ENCODE measurements at places on chromosomes 3 and 15.
A peak's percentile ranks its signal among the peaks of the same experiment; 100 is the strongest.

GRCh38 chr3:32831791-32832190 lies 14.0 kb downstream of the TRIM71 start:
- no peak for DNase-seq

- DNase-seq: peak; percentile 60
These were observed 447 bp upstream of the SHQ1 start for GRCh38 chr3:72848703-72849081.

GRCh38 chr3:53716998-53717397 lies 129.2 kb downstream of the CHDH start:
- peak; percentile 47 for DNase-seq

DNA sequence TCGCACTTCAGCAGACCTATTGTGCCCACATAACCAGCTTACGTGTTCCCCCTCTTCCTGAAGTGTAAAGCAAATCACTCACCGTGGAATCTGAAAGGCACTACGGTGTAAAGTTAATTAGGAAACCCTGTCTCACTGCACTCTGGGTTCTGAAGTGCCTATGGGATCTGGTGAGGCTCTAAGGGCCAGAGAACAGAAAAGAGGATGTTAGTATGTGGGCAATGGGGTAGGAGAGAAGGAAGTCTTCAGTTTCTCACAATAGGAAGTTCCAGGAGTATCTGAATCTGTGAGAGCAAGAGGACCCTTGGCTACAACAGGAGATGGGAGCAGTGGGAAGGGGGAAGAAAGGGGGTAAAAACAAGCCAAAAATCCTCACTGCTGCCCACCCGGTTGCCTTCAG lies 71.4 kb downstream of the ITGB5 start:
- DNase-seq: no peak

- DNase-seq: no peak
These were observed 977.3 kb downstream of the TBL1XR1 start for GRCh38 chr3:176219970-176220369.

DNA sequence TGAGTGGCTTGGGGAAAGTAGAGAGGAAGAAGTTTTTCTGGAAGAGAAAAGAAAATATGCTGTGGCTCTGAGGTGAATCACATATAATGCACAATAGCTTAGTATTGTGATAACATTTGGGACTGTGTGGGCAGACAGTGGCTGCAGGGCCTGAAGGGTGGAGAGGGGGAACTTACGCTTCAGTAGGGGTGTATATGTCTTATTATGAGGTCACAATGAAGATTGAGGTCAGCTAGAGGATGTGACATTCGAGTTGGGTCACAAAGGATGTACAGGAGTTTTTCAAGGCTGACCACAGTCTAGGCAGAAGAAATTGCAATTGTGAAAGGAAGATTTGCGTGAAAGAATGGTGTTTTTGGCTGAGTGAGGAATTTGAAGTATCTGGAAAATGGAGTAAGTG lies 414.8 kb downstream of the LPP start:
- no peak for DNase-seq

DNA sequence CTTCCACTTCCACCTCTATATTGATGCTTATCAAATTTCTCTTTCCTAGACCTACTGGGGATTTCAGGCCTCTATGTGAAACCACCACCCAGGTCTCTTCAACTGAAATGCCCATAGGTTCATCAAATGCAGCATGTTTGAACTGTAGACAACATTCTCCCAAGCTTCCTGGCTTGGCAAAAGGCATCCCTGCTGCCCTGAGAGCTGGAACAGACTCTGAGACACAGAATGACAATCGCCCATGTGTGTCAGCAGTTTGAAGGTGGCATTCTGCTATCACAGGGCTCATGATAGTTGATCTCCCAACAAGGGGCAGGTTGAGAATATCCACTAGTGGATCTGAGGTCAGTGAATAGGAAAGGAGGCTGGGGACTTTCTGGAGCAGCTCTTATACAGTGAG lies 200.7 kb downstream of the RPLP1 start:
- no peak for DNase-seq

DNA sequence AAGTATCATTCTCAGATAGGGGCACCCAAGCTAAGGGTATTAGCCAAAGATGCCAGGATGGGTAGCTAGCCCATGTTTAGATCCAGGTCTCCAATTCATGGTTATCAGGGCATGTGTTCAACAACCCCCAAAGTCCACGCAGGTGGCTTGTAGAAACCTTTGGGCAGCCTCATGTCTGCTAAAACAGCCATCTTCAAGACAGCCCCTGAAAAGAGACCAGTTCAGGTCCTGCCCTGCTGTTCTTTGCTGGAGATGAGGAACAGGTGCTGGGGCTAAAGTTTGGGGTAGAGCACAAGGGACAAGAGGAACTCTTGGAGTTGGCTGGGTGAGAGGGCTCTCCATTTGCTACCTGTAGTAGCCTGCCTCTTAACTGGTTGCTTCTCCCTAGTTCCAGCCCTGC lies 4.6 kb downstream of the PPM1M start:
- DNase-seq: no peak

DNA sequence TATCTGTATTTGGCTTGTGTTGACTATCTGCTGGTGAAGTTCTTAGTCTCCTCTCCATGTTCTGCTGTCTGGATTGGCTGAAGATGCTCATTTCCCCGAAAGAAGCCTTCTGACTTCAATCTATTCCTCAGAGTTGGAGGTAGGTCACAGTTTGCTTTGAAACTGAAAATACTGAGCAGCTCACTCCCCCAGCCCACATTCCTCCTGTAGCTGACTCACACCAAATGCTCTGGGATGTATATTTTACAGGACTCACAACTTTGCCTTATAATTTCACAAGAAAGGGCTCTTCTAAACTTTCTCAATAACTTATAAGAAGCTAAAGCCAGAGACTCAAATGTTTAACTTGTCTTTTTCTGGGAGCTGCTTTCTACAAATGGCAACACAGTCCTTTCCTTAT lies 36.3 kb upstream of the SNX4 start:
- no peak for DNase-seq

GRCh38 chr3:12593473-12593872 lies 36.6 kb downstream of the MKRN2 start:
- no peak for DNase-seq

- DNase-seq: no peak
These were observed 18.6 kb downstream of the IQSEC1 start for GRCh38 chr3:13054341-13055285.

- no peak for DNase-seq
These were observed 56.5 kb downstream of the PCSK6 start for GRCh38 chr15:101432982-101433381.

DNA sequence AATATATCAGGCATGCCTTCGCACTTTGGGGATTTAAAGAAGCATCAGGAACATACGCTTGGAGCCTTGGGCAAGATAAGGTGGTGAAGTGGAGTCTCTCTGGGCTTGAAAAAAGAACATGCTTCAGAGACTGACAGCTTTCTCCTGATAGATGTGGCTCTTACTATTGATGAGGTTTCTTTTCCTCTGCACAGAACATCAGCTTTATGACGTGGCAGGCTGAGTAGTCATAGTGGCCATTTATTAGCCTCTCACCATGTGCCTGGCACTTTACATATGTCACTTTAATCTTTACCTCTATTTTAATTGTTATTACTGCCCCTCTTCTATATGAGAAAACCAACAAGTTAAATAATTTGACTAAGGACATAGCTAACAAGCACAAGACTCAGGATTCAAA lies 19.0 kb upstream of the LRRC58 start:
- DNase-seq: no peak

- DNase-seq: no peak
These were observed 995 bp downstream of the ADAMTS17 start for GRCh38 chr15:100340721-100341238.

- DNase-seq: no peak
These were observed 161.8 kb upstream of the TOPAZ1 start for GRCh38 chr3:44079916-44080315.

- DNase-seq: peak; percentile 72
These were observed 167.4 kb downstream of the GAP43 start for GRCh38 chr3:115790759-115791158.

- DNase-seq: no peak
These were observed 69.3 kb upstream of the RGMA start for GRCh38 chr15:93158097-93158900.

DNA sequence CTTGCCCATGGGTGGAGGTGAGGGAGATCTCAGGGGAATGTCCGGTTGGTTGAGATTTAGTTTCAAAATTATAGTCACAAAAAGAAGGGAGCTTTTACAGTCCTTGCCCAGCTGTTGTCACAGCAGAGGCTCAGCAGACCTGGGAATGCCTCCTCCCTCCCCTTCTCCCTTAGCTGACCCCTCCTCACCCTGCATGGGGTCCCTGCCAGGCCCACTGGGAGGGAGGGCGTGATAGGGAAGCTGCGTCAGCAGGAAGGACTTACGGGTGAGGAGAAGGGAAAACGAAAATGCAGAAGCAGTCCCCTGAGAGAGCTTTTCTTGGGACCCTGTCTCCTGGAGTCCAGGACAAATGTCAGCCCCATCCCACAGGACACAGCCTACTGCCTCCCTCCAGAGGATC lies 18.9 kb downstream of the SCN5A start:
- no peak for DNase-seq

GRCh38 chr3:143001034-143001368 lies 369 bp upstream of the U2SURP start:
- no peak for DNase-seq

DNA sequence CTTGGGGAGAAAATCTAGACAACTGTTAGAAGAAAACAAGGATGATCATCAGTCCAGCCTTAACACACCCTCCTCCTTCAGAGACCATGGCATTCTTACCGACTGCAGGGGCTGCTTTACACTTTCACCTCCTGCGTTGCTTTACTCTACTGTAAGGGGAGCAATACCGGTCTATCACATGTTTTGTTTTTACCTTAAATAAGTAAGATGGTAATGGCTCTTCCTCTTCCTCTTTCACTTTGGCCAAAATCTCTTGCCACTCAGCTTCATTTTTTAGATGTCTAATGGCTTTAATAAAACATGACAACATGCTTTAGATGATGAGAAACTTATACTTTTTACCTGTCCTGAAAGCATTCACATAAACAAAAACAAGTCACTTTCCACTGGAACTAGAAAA lies 33.4 kb upstream of the STIMATE start:
- DNase-seq: no peak

- DNase-seq: no peak
These were observed 13.4 kb downstream of the TRAIP start for GRCh38 chr3:49842843-49843517.

GRCh38 chr15:99967841-99968371 lies 234.7 kb upstream of the LYSMD4 start:
- DNase-seq: no peak

- DNase-seq: no peak
These were observed 246.5 kb downstream of the PTPRG start for GRCh38 chr3:61807865-61808276.

DNA sequence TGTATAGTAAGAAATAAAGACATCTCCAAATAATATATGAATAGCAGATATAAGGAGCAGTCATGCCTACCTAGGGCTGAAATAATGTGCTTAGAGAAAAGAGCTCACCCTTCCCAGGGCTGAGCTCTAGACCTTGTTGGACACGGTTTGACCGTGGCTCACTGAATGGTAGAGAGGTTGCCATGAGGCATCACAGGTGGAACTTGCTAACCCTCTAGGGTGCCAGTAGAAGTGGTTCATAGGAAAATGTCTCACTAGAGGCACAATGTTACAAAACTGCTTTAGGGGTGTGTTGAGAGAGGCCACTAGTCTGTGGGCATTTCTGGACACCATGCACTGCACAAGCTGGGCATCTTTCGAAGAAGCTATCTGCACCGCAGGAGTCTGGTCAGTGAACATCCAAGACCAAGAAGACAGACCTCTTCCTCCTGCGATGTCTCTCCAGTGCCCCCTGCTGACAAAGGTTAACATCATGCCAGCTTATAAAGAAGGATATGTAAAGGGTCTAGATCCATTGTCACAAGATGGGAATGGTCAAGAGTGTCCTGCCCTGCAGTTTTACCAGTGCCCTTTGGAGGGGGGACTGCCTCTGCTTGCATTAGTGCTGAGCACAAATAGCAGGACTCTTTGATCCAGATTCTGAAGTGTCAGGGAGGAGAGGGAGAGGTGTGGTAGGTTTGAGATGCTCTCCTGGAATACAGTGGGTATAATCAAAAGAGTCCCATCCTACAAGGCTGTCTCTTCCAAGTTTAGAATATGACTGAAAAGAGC lies 266.8 kb downstream of the ZNF385D start:
- peak; percentile 77 for DNase-seq

GRCh38 chr15:92453607-92454006 lies 59.9 kb downstream of the ST8SIA2 start:
- DNase-seq: no peak

GRCh38 chr3:1251282-1252060 lies 158.6 kb downstream of the CNTN6 start:
- no peak for DNase-seq

DNA sequence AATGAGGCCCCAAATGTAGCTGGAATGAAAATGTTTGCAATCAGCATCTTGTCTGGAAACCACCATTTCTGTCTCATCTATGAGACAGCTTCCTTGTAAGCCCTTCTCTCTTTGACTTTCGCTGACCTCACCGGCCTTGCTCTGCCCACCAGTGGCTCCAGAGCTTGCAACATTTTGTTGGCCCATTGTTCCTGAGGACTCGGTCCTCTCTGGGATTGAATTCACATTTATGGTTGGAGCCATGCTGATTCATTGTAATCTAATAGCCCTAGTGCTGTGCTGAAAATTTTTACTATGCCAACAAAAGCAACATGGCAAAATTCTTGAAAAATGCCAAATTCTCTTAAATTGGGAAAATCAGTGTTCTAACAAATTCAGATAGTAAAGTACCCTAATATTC lies 37.2 kb downstream of the ABHD5 start:
- no peak for DNase-seq

- DNase-seq: no peak
These were observed 192.2 kb downstream of the MBNL1 start for GRCh38 chr3:152460936-152461335.

GRCh38 chr3:65742914-65743313 lies 295.8 kb downstream of the MAGI1 start:
- no peak for DNase-seq

GRCh38 chr3:187968883-187969580 lies 184.9 kb upstream of the LPP start:
- peak; percentile 90 for DNase-seq

DNA sequence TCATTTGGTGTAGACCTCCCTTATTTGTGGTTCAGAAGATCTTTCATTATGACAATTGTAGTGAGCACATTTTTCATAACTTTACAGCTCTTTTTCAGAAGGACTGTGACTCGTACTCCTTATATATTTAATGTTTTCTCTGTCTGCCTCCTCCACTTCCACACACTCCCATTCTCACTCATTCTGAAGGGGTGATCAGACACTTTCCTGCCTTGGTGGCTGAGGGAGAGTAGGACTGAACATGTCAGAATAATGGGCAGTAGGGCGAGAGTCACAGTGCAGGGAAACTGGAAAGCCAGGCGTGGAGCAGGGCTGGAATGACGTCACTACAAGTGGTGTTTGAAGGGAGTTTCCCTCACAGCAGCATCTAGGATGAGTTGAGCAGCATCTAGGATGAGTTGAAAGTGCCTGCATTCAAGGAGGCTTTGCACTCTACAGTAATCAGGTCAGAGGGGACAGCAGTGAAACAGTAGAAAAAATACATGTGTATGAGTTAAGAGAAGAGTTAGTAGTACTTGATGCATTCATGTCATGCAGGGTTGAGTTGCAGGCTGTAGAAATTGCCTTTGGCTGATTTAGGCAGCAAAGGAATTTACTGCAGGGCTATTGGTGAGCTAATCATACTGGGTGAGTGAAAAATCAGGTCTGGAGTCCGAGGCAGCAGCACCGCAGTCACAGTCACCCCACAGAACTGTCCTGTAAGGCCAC lies 36.3 kb upstream of the FBXL22 start:
- no peak for DNase-seq
